Stimulated activated CD8-positive, alpha-beta memory T cell treated with anti-CD3 and anti-CD28 coated beads, Interleukin-4, amount 100 ng/mL, for 1 hour (primary cell): ENCODE measurements at places on chromosomes 1 and 21.

- no peak for DNase-seq
These were observed 3.2 kb downstream of the USP25 start for GRCh38 chr21:15732996-15733329.

DNA sequence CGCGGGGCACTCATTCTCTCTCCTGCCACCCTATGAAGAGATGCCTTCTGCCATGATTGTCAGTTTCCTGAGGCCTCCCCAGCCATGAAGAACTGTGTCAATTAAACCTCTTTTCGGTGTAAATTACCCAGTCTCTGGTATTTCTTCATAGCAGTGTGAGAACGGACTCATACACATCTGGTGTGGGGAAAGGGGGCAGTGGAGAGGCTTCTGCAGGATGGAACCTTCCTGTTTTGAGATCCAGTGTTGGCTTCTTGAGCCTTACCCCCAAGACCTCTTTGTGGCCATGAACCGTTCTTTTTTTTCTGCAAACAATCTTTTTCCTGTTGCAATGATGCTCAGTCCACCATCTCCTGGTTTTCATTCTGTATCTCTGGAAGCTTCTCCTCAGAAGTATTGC is 248.4 kb downstream of the PRDM2 start:
- no peak for DNase-seq

DNA sequence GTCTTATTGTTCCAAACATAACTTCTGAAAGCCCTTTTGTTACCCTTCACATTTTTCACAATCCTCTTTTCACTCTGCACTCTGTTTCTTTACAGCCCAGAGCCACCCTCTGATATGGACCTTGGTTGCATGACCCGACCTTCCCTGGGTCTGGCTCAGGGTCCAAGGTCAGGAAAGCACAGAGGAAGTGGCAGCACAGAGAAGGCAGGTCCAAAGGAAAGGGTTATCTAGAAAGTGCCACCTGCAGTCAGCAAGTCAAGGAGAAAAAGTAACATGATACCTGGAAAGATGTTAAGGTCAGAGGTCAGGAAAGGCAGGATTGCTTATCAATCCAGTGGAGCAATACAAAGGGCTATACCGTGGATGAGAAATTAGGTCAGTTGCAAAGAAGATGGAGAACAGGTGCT is 18.4 kb downstream of the BCAR3 start:
- DNase-seq: no peak

- no peak for DNase-seq
These were observed 398.5 kb upstream of the VAMP3 start for GRCh38 chr1:7372477-7373120.

DNA sequence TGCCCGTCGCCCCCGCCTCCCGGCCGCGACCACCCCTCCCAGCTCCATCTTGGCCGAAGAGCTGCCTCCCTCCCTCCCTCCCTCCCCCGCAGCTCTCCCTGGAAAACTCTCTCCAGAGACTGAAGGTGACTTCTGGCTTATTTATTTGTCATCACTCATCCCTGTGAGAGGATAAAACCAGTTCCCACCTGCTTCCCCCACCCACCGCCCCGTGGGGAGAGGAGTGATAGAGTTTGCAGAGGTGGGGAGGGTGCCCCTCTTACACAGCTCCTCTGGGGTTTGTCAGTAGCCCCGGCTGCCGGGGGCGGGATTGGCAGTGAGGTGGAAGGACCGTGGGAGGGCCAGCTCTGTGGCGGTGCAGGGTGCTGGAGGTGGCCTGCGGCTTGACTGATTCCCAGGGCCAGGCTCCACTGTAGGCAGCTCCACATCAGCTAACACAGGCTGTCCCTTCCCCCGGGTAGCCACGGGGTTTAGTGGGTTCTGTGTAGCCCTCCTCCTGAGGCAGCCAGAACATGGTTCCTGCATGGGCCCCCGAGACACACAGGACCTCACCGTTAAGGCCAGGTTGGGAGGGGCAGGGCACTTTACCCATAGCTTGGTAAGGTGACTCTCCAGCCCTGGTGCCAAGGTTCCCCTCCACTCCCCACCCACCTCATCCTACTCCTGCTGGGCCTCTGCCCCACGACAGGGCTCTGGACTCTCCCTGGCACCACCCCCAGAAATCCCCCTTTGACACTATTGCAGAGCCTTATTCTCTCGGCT is 62.2 kb downstream of the ELK4 start:
- no peak for DNase-seq

DNA sequence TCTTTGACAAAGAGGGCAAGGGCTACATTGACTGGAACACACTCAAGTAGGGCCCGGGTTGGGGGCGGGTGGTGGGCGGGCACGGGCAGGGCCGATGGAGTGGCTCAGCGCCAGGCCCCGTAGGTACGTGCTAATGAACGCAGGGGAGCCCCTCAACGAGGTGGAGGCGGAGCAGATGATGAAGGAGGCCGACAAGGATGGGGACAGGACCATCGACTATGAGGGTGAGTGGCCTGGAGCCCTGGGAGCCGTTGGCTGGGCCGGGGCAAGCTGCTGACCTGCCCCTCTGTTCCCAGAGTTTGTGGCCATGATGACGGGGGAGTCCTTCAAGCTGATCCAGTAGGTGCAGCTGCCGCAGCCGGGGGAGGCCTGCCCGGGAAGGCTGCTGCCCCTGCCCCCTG is 1.8 kb downstream of the CALML6 start:
- DNase-seq: no peak

DNA sequence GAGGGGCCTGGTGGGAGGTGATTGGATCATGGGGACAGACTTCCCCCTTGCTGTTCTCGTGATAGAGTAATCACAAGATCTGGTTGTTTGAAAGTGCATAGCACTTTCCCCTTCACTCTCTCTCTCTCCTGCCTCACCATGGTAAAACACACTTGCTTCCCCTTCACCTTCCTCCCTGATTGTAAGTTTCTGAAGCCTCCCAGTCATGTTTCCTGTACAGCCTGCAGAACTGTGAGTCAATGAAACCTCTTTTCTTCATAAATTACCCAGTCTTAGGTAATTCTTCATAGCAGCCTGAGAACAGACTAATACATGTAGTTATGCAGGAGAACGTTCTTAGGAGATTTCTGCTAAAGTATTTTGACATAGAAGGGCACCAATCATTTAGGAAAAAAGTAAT is 59.9 kb upstream of the FBXO28 start:
- DNase-seq: no peak

- DNase-seq: no peak
These were observed 3.4 kb upstream of the LAMB3 start for GRCh38 chr1:209655411-209656231.

DNA sequence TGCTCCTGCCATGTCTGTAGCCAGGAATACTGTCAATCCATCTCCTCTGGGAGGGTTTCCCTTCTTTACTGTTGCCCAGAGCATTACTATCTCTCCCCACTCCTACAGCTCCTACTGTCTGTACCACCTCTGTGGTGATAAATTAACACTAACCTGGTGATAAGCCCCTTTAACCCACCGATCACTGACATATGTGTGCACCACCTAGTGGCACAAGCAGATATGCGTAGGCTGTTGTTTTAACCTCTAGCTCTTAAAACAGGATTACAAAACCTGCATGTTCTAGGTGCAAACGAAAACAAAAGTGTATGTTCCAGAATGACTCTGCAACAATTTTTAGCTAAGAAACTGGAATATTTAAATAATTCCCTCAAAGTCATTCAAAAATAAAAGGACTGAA is 93.9 kb upstream of the BEND5 start:
- no peak for DNase-seq

GRCh38 chr1:39576016-39576657 is 453 bp downstream of the PABPC4 start:
- DNase-seq: no peak

DNA sequence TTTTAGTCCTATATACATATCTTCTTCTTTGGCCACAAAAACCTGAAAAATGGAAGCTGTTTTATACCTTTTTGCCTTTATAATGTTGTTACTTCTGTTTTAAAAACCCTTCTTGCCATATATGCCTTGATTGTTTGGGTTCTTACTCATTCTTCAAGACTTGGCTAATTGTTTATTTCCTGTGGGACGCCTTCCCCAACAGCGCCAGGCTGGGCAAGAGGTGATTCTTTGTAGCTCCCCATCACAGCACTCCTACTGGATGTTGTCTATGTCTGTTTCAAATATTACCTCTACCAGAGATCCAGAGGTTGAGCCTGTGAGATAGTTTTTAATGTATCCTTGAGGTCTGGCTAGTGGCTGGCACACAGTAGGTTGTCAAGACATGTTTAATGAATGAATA is 73.2 kb upstream of the CYP2J2 start:
- DNase-seq: no peak

DNA sequence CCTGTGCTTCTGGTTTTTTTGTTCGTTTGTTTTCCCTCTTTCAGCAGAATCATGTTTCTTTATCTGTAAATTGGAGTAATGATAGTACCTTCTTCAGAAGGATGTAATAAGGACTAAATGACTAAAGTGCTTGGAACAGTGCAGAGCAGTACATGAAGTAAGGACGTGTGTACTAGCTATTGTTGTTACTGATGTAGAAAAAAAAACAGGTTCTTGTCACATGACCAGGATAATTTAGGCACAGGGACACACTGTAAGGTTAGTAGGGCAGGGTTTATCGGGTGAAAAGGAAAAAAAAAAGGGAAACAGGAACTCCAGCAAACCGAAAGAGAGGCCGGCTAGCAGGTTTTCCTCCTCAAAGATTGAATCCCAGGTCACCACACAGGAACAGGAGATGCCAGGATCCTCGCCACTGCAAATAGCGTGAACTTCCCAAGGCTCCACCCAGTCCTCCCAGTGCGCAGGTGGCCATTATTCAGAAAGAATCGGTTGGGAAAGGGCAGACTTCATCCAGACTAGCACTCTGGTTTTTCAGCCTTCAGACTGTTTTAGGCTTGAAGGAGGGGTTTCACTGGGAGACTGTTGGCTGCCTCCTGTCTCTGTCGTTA is 63.8 kb upstream of the PRRC2C start:
- DNase-seq: no peak
